ENCODE measurements at places on chromosomes 11 and 22.
A peak's percentile ranks its signal among the peaks of the same experiment; 100 is the strongest.

DNA sequence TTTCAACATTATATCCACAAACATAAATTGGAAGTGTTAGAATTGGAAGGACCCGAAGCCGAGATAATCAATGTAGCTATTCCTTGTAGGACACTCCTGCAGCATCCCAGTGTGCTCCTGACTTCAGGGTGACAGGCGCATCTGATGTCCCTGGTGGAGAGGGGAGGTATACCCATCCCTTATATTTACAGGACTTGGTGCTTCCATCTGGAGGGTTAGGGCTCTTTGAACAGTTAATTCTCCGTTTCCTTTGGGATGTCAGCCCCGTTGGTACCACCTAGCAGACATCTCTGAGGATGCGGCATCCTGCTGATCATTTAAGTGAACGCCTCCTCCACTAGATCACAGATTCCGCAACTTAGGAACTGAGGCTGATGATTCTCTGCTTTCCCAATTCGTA is 451.3 kb downstream of the OPCML start:
- DNase-seq: no peak

GRCh38 chr22:24761888-24762675 is 12.4 kb downstream of the PIWIL3 start:
- DNase-seq: no peak

DNA sequence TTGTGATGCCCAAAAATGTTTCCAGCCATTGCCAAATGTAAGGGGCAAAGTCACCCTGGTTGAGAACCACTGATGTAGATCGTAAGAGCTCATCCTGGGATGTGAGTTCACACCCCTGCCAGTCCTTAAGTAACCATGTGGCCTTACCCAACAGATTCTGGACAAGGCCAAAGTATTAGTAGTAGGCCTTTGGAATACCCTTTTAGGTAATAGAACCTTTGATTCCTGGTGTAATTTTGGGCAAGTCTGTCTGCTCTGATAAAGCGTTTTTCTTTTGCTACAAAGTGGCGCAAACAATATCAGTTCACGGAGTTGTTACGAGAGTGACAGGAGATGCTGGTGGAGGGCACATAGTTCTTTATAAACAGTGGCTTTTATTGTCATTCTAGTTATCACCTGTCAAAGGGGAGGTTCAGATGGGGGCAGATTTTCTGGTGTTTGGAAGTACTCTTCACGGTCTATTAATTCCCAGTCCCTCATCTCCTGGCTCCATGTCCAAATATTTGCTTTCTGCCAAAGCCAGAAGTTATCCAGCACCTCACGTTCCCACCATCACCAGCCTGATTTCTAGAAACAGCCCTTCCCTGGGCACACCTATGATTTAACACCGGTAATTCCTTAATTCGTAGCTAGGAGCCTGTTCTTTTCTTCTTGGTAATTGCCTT is 73.8 kb upstream of the CRYBB3 start:
- no peak for DNase-seq

- no peak for DNase-seq
These were observed 124.5 kb upstream of the HSD17B12 start for GRCh38 chr11:43555816-43556611.

- DNase-seq: peak; percentile 55
These were observed 4.6 kb downstream of the FRMD8 start for GRCh38 chr11:65390996-65391395.

DNA sequence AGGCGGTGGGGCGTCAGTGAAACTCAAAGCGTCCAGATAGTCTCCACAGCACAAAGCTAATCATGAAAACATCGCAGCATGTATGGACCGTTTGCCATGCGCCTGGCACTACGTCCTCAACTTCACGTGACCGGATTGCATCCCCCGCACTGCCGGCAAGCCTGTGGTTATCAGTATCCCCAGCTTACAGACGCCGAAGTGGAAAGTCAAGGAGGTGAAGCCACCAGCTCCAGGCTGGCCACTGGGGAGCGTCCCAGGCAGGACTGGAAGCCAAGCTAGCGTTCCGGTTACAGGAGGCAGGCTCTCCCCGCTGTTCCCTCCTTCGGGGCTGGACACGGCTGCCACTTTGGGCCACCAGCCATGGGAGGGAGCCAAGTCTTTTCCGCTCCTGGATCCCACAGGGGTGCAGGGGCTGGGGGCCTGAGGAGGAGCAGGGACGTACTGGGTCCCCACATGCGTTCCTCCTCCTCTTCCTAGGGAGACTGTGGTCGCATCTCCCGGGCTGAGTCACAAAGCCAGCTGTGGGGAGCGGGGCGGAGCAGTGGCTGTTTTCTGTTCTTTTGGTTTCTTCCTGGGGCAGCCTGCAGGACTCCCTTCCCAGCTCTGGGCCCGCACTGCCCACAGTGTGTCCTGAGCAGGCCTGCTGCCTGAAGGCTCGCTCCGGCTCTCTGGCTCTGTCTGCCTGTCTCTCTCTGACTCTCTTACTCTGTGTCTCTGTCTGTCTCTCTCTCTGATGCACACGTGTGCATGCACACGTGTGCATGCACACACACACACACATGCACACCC is 4.3 kb upstream of the OSBPL5 start:
- DNase-seq: peak; percentile 88

- DNase-seq: peak; percentile 57
These were observed 30.4 kb upstream of the CREB3L1 start for GRCh38 chr11:46247090-46247489.

GRCh38 chr11:102421261-102421660 is 31.3 kb downstream of the TMEM123 start:
- DNase-seq: no peak

GRCh38 chr11:17595526-17596309 is 48.7 kb downstream of the OTOG start:
- DNase-seq: no peak

DNA sequence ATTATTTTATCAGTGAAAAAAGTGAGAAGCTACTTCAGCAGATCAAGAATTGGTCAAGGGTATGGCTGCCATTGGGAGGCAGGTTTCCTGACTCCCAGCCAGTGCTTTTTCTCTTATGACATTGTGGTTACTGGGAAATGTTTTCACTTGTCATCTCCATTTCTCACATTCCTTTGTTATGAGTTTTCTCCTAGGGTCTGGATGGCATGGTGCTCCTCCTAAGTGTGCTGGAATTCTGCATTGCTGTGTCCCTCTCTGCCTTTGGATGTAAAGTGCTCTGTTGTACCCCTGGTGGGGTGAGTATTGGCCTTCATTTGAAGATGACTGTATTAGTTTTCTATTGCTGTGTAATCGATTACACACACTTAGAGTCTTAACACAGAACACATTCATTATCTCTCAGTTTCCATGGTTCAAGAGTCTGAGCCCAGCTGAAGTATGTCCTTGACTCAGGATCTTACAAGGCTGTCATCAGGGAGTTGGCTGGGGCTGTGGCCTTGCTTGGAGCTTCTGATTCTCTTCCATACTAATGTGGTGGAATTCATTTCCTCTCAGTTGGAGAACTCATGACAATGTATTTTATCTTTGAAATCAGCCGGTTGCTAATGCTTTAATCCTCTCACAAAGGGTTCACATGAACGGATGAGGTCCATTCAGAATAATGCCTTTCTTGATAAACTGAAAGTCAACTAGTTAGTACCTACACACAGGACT is 21.0 kb upstream of the MS4A6E start:
- DNase-seq: no peak

- peak; percentile 89 for DNase-seq
These were observed 3.7 kb downstream of the MAFF start for GRCh38 chr22:38205261-38206128.

DNA sequence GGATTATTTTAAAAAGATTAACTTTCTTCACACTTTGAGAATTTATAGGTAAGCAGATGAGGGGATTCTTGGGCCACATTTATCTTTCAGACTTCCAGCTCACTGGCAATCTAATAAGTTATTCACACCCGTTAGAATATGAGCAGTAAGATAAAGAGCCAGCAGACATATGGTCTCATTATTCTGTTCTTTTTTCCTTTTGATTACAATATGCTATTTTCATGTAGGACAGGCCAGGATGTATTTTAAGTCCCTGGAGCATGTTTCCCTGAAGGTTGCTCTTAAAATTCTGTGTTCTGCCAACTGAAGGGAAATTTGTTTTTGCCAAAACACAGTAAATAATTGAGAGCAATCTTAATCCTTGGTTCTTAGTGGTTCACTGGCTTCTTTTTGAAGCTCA is 22.2 kb downstream of the PDHX start:
- no peak for DNase-seq

DNA sequence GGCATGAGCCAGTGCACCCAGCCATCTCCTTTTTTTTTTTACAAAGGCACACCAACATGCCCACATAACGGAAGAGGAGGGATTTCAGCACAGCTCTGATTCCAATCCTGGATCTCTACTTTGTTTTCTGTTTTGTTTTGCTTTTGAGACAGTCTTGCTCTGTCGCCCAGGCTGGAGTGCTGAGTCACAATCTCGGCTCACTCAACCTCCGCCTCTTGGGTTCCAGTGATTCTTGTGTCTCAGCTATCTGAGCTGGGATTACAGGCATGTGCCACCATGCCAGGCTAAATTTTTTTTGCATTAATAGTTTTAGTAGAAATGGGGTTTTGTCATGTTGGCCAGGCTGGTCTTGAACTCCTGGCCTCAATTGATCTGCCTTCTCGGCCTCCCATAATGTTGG is 28.1 kb downstream of the VSTM5 start:
- DNase-seq: no peak

GRCh38 chr11:12275818-12276217 is 101.6 kb upstream of the PARVA start:
- DNase-seq: no peak

- peak; percentile 85 for DNase-seq
These were observed 54.8 kb upstream of the CAPRIN1 start for GRCh38 chr11:33996498-33997454.

DNA sequence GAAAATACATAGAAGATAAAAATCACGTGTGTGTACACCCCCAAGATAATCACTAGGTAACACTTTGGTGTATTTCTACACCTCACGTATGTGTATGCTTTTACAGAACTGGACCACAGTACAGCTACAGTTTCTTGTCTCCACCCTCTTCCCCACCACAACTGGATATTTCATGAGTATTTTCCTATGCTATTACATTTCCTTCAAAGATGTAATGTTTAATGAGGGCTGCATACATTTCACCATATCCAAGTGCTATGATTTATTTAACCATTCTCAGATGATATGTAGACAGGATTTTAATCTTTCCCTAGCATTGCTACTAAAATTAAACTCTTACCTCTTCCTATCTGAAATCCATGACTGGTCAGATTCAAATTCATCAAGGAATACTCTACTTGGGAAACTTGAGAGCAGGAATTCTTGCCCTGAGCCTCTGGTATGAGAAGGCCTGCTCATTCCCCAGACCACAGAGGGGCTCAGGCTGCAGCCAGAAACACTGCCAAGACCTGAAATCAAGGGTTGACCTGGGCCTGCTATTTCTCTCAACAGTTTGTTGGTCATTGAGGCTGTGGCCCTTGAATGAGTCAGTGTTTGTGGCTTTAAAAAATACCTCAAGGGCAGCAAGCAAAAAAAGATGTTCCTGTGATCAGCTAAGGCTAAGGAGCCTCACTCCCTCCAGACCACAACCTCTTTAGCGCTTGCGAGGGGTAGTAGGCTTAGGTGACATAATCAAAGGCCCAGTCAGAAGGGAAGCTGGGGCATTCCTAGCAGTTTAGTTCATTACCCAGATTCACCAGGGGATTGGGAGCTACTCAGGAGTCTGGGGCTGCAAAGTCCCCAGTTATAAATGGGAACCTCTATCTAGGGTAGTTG is 55.5 kb downstream of the ABTB2 start:
- peak; percentile 81 for DNase-seq

DNA sequence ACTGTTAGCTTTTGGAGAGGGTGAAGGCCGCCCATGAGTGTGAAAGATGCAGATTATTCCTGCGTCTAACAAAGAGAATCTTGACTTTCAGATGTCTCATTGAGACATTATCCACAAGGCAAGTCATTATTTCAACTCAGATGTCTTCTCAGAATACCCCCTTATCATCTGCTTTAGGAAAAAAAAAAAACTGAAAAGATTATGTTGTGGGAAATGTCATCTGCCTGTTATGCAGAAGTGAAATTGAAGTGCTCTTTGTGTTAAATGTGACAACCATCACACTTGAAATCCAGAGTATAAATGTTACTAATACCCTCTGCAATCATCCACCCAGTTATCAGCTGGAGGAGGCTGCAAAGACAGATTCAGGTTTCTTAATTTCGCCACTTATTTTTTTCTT is 239.6 kb downstream of the LARGE1 start:
- no peak for DNase-seq

DNA sequence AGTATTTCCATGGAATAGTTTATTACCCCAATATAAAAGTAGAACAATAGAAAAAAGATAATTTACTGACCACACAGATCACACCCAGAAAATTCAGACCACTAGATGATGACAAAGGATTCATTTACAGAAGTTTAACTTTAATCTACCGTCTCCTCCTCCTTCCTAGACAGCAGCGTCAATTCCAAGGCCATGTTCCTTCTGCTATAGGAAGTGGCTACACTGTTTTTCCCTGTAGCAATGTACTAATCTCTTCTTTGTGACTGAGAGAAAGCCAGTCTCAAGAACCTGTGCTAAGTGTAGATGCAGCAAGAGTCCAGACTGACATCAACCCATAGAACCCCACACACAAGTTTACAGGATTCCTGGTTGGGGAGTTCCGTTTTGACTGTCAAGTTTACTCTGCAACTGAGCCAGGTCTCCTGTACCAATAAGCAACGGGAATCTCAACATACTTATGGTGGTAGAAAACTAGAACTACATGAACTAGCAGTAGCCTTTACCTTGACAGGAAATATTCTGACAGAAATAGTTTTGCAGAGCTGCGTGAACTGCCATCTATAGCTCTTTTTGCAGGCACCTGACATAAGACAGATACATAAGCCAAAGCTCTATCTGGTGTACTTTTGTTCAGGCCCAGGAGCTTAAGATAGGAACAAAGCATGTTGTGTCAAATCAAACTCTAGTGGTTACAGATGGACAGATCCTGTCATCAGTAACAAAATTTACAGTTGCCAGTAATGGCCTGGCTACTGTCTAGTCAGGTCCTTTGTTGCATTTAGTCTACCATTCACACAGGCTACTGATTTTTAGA is 42.9 kb downstream of the MRTFA start:
- no peak for DNase-seq

- DNase-seq: no peak
These were observed 60.4 kb downstream of the SERGEF start for GRCh38 chr11:17952487-17952886.

Measured in GM03348 (cell line).